Fibroblast of skin of left biceps (primary cell): ENCODE measurements at places on chromosomes 12 and 14.

GRCh38 chr14:36238666-36239363 is 62.3 kb upstream of the PTCSC3 start:
- no peak for DNase-seq

DNA sequence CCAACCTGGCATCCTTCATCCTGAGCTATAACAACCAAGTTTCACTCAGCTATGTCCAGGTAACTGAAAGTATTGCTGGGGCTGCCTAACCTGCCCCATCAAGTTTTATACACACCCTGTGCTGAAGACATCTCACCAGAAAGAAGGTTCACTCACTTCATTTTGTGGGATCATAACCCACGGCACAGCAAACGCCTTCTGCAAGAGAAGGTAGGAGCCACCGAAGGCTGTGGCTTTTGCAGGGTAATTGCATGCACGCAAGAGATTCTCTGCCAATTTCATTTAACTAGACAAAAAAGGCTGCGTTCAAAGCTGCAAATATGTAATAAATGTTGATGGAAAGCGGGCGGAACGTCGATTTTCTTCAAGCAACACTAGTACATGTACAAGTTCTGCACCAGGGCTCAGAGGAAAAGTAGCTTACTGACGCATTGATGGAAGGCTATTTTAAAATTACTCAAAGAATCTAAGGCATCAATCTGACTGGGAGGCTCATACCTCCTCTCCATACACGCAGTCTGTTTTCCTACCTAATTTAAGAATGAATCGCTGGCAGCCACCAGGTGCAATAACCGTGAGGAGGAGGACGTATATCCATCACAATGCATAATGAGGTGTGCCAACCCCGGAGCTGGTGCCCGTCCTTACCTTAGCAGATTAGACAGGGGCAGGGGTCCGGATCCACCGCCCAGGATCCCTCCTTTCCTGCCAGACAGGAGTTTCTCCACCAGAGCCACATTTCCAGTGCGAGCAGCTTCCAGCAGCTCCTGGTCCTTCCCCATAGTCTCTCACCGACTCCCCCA is 1.1 kb downstream of the ANKS1B start:
- DNase-seq = no peak

DNA sequence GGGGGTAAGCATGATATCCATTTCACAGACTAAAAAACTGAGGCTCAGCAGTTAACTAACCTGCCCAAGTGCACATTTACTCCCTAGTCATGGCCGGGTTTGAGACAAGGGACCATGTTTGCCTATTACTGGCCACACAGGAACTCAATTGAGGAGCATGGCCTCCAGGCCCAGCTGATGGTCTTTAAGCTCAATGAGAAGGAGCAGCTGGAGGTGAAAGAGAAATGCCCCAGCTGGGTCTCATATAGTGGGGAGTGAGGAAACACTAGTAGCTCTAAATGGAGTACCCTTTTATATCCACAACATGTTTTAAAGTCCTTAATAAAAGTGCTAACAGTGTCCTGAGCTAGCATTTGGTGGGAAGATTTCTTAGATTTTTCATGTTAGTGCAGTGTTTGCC is 1.6 kb downstream of the TDP1 start:
- DNase-seq = no peak

DNA sequence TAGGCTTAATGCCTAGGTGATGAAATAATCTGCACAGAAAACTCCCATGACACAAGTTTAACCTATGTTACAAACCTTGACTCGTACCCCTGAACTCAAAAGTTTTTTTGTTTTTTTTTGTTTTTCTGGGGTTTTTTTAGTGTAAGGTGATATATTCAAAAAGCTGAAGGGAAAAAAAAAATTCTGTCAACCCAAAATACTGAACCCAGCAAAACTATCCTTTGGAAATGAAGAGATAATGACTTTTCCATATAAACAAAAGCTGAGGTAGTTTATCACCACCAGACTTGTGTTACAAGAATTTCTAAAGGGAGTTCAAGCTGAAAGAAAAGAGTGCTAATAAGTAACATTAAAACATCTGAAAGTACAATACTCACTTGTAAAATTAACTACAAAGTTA is 448.1 kb downstream of the KCNH5 start:
- DNase-seq = no peak

DNA sequence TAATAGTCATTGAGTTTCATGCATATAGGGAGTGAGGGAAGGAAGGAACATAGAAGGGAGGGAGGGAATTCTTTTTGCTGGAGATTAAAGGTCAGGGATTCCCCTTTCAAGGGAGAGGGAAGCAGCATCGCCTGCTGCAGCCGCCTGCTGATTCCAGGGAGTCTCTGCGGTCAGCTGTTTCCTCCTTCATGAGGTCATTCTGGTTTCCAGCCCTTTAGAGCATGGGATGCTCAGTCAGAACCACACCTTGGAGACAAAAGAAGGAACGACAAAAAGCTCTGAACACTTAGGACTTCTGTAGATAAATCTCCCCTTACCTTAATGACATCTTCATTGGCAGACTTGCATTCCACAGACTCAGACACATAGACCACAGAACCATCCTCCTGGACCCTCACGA is 923.0 kb upstream of the TMEM132C start:
- no peak for DNase-seq

- DNase-seq = no peak
Measured at GRCh38 chr14:106490442-106490841, 964.1 kb downstream of the TMEM121 start.

- DNase-seq = peak; percentile 67
Measured at GRCh38 chr12:122871851-122872780, 23.8 kb downstream of the VPS37B start.

- no peak for DNase-seq
Measured at GRCh38 chr12:19021646-19022045, 107.9 kb upstream of the PLEKHA5 start.

- no peak for DNase-seq
Measured at GRCh38 chr14:82694820-82695219, 1161.2 kb upstream of the SEL1L start.

- DNase-seq = no peak
Measured at GRCh38 chr12:54882079-54882478, 27.8 kb downstream of the MUCL1 start.

DNA sequence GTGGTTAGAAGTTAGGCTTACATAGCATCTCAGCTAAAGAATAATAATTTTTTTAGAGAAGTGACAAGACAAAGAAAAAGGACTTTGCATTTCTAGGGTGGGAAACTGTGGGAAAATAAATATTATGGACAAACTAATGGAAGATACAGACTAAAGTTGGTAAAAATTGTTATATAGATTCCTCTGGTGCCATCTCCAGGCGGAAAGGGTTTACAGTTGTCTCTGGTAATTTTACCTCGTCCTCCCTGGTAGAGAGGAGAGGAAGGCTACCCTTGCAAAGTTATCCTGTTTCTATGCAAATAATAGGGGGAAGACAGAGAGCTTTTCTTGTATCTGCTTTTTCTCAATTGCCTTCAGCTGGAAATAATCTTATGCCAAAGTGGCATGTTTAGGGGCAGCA is 5.2 kb downstream of the OR11G2 start:
- DNase-seq = no peak

DNA sequence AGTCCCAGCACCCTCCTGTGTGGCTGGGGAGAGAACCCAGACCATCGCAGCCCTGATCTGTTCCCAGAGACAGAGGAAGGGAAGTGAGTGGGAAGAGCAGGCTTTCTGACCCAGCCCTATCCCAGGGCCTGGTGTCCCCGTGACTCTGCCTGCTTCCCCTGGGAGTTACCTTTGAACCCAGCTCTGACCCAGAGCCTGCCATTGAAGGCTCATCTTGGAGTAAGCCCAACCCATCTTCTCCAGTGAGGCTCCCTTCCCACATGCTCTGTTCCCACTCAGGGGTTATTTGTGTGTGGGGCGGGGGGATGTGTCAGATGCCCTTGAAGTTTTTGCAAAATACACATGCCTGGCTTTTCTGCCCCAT is 6.0 kb downstream of the TMEM63C start:
- no peak for DNase-seq

- no peak for DNase-seq
Measured at GRCh38 chr12:89721291-89721987, 12.8 kb upstream of the ATP2B1 start.

- DNase-seq = no peak
Measured at GRCh38 chr12:79415746-79416435, 274.9 kb downstream of the PAWR start.

- DNase-seq = no peak
Measured at GRCh38 chr12:7872566-7873319, at the start of gene SLC2A14. TSS of gene SLC2A14 (minus strand) at chr12:7872915. CDS start at chr12:7869880, 3,035 bp downstream.

DNA sequence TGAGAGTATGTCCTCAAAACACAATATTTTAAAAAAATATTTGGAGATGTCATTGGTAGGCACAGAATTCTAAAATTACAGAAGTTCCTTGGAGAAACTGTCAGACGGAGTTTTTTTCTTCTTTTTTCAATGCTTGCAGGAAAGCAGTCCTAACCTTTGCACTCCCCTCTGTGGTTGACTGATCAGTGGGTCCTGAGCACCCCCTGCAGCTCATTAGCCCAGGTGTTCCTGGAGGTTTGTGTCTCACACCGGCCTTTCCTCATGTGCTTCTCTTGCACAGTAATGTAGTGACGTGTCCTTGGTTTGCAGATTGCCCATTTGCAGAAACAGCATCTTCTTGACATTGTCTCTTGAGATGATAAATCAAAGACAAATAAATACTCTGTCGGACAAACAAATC is 513.0 kb downstream of the TMEM121 start:
- DNase-seq = no peak

DNA sequence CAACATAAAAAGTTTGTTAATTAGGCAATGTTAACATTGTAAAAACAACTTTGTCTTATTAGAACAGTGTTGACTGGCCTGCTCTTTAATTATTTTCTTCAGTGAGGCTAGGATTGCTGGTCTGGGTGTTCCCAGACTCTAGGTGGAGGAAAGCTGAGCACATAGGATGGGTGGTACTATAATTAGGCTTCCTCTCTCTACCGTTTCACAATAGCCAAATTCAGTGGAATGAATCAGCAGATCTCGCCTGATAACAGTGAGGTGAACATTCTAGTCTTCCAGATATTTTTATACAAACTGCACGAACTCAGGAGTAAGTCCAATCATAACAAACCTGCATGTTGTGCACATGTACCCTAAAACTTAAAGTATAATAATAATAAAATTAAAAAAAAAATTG is 11.9 kb downstream of the PTGDR start:
- DNase-seq = no peak

- DNase-seq = no peak
Measured at GRCh38 chr12:92021666-92022035, 124.0 kb downstream of the BTG1 start.

GRCh38 chr14:102264355-102264754 is 40.6 kb downstream of the MOK start:
- no peak for DNase-seq

DNA sequence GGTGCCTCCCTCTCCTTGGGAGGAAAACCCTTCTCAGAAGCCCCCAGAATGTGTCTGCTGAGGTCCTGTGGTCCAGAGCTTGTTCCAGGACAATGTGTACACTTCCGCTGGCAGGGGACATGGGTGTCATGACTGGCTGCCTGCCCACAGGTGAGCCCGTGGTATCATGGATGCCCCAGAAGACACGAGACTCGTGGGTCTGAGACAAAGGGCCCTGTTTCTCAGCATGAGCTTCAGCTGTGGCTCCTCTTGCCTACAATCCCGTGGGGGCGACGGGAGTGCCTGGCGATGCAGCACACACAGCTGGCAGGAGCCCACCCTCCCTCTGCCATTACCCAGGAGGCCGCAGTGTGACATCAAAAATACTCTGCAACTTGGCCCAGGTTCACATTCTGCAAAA is 7.0 kb downstream of the TMEM121 start:
- no peak for DNase-seq

- no peak for DNase-seq
Measured at GRCh38 chr12:31120392-31121008, 46.8 kb downstream of the DDX11 start.

- peak; percentile 63 for DNase-seq
Measured at GRCh38 chr12:120528861-120529525, at the start of gene COQ5. TSS of gene COQ5 (minus strand) at chr12:120529158. CDS start at chr12:120529141, 17 bp downstream.

DNA sequence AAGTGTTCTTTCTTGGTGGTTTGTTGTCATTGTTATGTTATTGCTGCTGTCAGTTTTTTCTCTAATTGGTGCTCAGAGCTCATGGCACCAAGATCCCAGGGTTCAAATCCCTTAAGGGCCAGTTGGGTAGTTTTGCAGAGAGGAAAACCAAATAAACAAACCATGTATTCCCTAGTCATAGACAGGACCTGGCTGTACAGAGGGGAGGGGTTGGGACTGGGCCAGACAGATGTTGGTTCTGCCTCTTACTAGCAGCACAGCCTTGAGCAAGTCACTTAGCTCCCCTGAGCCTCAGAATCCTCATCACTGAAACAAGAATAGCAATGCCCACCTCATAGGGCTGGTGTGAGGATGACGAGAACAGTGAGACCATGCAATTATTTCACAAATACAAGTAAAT is 53.4 kb downstream of the LTBP2 start:
- no peak for DNase-seq

DNA sequence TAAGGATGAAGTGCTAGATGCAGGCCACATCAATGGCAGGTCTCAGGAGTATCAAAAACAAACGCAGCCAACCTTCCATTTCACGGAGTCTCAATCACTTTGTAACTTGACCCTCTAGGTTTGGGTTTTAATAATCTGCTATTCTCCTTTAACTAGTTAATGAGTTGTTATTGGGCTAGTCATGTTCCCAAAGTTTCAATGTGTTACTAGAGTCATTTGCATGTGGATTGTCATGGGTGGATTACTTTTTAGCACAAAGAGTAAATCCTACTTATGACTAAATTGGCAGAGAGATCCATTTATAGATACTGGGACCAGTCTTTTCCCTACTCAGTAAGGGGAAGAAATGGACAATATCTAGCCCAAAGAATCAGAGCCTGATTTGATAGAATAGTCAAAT is 151.0 kb downstream of the BCAT1 start:
- no peak for DNase-seq

DNA sequence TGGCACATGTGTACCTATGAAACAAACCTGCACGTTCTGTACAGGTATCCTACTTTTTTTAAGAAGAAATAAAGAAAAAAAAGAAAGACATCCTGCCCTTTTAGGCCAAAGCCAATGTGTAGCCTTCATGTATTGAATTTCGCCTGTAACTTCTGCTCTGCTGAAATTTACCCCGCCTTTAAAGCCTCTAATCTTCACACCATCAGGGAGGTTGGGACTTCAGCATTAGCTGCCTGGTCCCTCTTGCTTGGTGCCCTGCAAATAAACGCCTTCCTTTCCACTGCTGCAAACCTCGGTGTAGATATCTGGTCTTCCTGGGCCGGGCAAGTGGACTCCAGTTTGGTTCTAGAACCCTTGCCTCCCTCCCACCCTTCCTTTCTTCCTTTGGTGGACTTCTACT is 2.6 kb upstream of the KRT71 start:
- no peak for DNase-seq

GRCh38 chr12:121331248-121331647 is 21.0 kb downstream of the ANAPC5 start:
- DNase-seq = no peak

GRCh38 chr12:27193106-27193505 is 51.0 kb upstream of the STK38L start:
- no peak for DNase-seq

DNA sequence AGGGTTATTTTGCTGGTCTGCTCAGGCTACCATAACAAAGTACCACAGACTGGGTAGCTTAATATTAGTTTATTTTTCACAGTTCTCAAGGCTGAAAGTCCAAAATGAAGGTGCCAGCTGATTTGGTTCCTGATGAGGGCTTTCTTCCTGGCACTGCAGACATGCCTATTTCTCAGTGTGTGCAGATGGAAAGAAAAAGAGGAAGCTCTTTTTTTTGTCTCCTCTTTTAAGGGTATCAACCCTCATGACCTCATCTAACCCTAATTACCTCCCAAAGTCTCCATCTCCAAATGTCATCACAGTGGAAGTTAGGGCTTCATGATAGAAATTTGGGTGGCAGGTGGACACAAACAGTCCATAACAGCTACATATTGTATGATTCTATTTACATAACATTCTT is 25.0 kb upstream of the POLR3B start:
- DNase-seq = no peak
